Activated T-cell treated with anti-CD3 and anti-CD28 coated beads for 24 hours (primary cell): ENCODE measurements at places on chromosomes 1 and 21.

GRCh38 chr1:25564777-25565574 is 21.6 kb downstream of the LDLRAP1 start:
- DNase-seq, result no peak

GRCh38 chr1:36349241-36349671 is 25.8 kb upstream of the EVA1B start:
- no peak for DNase-seq

DNA sequence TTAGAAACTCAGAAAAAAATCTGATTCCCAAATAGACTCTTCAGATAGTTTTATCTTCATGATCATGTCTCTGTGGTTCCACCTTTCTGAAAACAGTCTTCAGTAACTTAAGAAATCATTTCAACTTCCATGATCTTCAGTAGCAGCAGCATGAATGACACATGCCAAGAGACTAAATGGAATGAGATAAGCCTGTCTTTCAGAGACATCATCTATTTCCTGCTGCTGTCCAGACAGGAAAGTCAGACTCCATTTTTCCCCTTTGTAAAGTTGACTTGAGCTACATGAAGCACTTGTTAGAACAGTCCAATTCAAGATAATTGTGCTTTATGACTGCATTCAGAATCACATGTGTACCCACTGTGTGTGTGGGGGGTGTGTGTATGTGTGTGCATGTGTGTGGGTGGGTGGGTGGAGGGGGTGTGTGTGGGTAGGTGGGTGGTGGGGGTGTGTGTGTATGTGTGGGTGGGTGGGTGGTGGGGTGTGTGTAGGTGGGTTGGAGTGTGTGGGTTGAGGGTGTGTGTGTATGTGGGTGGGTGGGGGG is 58.8 kb downstream of the CLIC4 start:
- no peak for DNase-seq

DNA sequence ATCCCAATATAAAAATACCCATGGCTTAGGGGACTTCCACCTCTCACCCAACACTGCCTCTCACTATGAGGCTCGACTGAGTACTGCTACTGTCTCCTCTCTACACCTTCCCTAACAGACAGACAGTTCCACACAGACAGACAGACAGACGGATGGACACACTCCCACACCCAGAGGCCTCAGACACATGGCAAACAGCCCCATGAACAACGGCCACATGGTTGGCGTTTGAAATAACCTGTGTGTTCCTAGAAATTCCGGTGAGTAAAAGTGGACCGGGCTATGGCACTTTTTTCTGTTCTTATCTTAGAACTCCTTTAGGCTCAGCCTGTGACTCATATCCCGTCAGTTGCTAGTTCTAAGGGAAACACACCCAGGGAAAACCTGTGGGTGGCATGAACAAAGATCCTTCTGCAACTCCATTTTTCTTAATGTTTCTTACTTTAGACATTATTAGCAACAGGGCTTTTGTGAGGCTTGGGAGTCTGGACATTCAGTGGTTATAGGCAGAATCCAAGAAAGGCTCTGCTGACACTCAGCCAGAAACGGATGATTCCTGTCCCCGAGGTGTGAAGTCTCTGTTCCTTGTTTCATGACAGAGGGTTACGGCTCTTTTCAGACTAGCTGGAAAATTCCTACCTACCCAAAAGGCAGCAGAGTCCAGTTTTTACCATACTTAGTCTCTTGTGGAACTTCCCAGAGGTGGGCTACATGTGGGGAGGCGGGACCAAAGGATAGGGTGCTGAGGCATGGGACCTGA is 90.5 kb upstream of the TLR5 start:
- DNase-seq, result no peak

DNA sequence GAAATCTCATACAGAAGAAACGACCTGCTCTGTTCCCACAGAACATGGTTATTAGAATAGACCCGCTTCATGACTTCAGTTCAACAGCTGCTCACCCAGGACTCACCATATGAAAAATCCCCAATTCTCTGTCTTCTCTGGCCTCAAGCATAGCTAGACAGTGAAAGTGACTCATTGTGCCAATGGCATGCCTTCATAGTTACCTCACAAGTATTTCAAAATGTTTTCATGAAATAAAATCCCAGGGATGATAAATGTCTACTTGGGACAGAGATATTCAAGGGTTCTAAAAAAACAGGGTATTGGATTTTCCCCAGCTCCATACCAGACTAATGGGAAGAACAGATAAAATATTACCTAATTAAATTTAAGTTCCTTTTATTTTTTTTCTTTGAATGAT is 82.3 kb downstream of the NOTCH2 start:
- no peak for DNase-seq

- DNase-seq, result no peak
These were observed 1024.5 kb upstream of the ADGRL2 start for GRCh38 chr1:80776266-80776665.

GRCh38 chr21:25887166-25887565 is 152.4 kb downstream of the GABPA start:
- DNase-seq, result no peak

- DNase-seq, result no peak
These were observed 271.5 kb upstream of the TMEM51 start for GRCh38 chr1:14881775-14882672.

GRCh38 chr1:248183996-248184395 is 9.4 kb downstream of the OR2M2 start:
- DNase-seq, result no peak

- DNase-seq, result no peak
These were observed 35.3 kb upstream of the RIPK4 start for GRCh38 chr21:41802198-41802584.

- peak; percentile 18 for DNase-seq
These were observed 1.8 kb downstream of the RHOC start for GRCh38 chr1:112704934-112705627.

GRCh38 chr1:157595356-157595755 is 2.5 kb downstream of the FCRL4 start:
- DNase-seq, result no peak

GRCh38 chr1:175003521-175003920 is 3.8 kb downstream of the CACYBP start:
- no peak for DNase-seq

DNA sequence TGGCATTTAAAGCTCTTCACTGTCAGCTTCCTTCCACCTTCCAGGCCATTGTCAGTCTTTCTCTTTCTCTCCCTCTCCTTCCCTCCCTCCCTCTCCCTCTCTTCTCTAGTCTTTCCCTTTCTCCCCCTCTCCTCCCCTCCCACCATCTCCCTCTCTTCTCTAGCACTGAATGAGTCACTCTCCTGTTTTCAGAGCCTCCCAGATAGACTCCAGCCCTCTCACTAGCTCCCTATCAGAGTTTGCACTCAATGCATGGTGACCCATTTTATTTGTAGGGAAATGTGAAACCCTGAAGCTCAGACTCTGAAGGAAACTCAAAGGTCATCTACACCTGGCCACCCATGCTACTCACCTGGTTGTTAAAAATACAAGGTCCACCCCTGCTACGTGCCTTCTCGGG is 4.4 kb upstream of the MATN1 start:
- no peak for DNase-seq

DNA sequence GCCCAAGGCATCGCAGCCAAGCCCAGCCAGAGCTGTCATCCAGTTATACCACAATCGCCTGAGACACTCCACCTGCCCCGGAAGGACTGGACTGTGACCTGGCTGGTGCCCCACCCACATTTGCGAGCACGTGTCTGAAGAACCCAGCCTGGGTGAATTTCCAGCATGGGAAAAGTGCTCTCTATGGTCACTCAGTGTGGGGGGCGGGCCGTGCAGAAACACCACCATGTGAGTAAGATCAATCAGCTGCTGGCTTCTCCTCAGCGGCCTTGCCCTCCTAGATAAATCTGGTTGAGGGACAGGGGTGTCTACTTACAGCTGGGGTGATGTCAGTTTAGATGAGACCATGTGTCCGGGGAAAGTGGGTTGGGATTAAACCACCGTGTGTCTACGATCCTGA is 44.8 kb downstream of the URB1 start:
- DNase-seq, result no peak

- no peak for DNase-seq
These were observed 36.4 kb downstream of the IGFN1 start for GRCh38 chr1:201226859-201227488.

GRCh38 chr1:199335496-199335895 is 692.0 kb upstream of the NR5A2 start:
- no peak for DNase-seq

DNA sequence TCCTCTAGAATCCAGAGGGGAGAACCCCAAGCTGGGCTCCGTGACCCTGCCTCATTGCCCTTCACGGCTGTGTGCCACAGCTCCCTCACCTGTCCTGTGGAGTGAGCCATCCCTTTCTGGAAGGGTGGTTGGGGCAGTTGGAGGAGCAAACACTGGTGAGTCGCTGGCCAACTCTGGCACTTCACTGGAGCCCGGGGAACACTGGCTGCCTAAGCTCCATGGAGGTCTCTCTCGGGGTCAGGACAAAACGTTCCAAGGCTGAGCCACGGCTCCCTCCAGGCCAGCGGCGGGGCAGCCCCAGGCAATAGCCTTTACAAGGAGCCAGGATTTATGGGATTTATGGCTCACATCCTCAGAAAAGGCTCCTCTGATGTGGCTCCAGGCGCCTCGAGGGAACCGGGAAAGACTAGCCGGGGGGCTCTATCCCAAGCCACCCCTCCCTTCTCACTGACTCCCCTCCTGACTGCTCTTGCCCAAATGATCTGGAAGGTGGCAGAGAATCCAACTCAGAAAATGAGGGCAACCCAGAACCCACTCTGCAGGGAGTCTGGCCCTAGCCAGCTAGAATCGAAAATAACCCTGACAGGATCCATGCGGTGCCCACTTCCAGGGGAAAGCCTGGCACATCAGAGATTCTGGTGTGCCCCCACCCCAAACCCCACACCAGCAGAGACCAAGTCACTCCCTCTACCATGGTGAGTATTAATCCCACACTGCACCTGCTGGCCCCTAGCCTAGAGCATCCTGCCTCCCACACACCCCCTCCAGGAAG is 75.2 kb downstream of the GLIS1 start:
- DNase-seq, result no peak

DNA sequence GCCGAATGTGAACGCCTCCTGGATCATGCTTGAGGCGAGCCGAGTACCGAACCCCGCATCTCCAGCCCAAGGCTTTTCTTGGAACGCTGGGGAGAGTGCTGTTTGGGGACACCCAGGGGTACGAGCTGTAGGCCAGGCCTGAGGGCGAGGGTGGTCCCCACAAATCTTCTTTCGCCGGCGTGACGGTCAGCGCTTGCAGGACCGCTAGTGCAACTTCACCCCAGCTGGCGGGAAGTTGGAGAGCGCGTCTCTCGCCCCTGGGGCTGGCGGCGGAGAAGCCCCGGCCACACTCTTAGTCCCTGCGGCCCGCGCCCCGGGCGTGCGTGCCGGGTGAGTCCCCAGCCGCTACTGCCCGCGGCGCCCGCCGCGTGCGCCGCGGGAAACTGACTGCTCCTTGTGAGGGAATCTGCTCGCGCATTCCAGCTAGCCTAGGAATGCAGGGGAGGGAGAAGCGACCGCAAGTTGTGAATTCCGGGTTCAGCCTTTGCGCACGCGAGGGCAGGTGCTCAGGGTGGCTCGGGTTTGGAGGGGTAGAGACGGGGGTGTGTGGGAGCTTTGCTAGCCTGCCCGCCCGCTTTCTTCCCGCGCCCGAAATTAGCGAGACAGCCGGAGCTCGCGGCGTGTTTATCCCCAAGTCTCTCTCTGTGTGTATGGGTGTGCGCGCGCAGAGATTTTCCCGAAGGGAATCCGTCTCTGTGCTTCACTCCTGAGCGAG is 884 bp downstream of the LHX4 start:
- no peak for DNase-seq

DNA sequence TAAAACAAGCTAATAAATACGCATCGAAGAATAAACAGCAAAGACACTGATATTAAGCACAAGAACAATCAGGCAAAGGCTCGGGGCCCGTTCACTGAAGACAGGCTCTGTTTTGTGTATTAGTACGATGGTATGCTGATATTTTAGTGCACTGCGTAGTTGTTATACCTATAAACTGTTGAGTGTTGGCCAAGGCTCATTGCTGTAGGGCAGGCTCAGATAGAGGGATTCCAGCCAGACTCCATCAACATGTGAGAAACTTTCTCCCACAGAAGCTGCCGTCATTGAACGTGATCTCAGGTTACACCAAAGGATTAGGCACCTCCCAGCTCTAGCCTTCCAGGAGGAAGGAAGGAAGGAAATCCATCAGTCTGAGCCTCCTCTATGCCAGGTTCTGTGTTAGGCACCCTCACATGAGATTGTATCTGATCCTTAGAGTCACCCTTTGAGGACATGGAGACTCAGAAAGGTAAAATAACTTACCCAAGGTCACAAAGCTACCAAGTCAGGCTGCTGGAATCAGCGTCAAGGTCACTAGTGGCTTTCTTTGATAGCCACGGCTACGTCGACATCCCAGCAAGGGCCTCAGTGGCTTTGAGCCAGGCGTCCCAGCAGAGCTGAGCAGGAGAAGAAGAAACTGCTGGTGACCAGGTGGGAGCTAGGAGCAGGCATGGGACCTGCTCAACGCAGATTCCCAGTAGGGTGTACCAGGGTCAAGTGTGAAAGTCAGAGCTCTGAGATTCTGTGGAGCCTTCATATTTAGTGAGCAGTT is 14.8 kb downstream of the BCAR3 start:
- DNase-seq, result no peak

- no peak for DNase-seq
These were observed 5.3 kb downstream of the RSPH1 start for GRCh38 chr21:42490720-42491119.

DNA sequence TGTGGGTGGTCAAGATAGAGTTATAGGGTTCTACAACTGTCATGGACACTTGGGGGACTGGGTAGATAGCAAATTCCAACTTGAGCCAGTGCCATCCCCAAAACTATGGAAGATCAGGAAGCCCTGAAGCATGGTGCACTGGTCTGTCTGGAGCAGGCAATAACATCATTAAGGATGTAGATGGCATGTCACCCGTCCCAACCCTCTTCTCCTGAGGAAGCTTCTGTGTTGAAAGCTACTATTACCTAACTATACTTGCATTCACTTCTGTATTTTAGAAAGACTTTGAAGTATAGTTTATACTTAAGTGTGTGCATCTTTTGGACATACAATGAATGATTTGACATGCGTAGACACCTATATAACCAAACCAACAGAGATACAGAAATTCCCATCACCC is 32.9 kb downstream of the RABIF start:
- no peak for DNase-seq

- no peak for DNase-seq
These were observed 7.4 kb downstream of the SOX13 start for GRCh38 chr1:204080163-204080903.

DNA sequence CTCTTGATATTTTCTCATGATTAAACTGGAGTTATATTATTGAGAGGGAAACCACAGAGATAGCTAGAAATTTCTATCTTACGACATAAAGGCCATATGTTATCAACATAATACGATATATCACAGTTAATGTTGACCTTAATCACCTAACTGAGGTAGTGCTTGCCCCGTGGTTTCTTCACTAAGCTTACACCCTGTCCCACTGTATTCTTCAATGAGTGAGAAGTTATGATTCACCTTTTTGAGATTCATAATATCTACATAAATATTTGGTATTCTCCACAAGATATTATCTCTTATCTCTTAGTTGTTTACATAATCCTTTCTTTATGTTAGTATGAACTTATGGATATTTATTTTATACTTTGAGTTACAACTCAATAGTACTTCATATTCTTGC is 1714.1 kb downstream of the BRINP3 start:
- no peak for DNase-seq

- DNase-seq, result no peak
These were observed 20.5 kb downstream of the ADSS2 start for GRCh38 chr1:244431166-244431565.
